ENCODE measurements at places on chromosomes 7 and 10. TPM values are rescaled to one million over a fixed set of nuclear protein-coding genes. Genes with fewer than 3 reads are reported as not detected.
A peak's percentile ranks its signal among the peaks of the same experiment; 100 is the strongest.

DNA sequence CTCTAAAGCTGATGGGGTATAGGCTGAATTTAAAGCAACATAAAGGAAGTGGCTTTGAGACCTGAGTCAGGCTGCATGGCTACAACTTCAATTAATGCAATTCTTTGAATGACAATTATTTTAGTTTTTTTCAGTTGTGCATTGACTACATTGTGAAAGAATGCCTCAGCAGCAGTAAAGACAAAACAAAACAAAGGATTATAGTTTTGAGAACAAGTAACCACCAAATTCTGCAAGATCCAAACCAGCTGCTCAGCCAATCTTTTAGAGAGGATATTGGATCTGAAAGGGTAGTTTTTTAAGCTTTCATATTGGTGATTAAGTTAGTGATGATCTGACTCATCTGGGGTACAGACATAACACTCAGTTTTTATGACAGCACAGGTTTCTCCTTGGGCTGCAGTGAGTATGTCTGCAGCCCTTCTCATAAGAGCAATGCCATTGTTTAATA lies 40.6 kb upstream of the ABCA13 start:
- no peak for DNase-seq

GRCh38 chr10:11178606-11179515 lies 161.2 kb downstream of the CELF2 start:
- DNase-seq: no peak

The TUBB8 gene
- total RNA-seq: 0.78 TPM

DNA sequence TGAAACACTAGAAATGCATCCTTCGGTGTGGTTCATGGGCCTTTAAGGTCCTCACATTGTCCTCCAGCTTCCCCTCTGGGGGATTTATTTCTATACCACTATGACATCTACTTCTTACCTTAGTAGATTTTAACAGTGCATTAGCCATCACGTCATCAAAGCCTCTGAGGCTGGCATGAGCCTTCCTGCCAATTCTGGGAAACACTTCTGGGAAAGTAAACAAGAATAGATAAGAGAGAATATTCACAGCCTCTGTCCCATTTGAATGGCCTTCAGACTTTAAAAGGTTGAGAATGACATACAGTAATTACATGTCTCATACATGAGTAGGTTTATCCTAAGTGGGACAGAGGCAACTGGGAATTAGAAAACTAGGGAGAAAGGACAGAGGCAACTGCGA lies 89.7 kb downstream of the AMPH start:
- DNase-seq: no peak

DNA sequence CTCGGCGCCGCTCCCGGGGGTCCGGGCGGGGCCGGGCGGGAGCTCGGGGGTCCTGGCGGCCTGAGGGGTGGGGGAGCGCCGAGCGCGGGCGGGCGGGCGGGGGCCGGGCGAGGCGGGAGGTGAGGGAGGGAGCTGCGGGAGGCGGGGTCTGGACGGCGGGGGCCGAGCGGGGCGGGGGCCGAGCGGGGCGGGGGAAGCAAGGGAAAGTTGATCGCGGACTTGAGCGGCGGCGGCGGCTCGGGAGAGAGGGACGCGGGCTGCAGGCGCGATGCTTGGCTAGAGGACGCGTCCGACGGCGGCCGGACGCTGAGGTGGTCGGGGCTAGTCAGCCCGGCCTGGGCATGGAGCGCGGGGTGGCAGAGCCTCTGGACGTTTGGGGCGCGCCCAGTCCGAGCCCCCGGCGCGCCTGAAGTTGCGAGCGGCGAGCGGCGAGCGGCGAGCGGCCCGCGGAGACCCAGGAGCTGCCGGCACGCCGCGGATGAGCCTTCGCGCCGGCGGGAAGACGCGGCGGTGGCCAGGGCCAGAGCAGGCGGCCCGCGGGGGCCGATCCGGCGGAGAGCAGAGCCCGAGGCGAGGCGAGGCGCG lies at the start of gene CDH23:
TSS of gene CDH23 (plus strand) at position 210 of the 585 bp plus-strand sequence. CDS start 42,912 bp downstream, outside the sequence.
- peak; percentile 61 for DNase-seq

The TBC1D12 gene
- total RNA-seq: 11.9 TPM

DNA sequence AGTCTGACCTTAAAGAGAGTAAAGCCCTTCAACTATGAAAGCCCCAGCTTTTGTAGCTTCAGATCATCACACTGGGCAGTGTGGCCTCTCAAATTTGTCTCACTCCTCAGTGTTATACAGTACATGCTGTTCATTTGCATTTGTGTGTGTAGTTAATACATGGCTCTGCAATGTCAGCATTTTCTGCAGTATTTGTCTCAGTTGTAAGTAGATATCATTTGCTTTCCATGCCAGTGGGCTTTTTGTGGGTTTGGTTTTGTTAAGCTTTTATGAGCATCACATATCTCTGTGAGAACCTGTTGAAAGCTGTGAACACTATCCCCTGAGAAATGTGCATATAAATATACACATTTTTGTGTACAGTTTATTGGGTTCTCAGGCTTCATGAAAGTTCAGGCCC lies 57.0 kb downstream of the ZNF277 start:
- no peak for DNase-seq

GRCh38 chr7:91569728-91570457 lies 305.7 kb downstream of the FZD1 start:
- DNase-seq: no peak

DNA sequence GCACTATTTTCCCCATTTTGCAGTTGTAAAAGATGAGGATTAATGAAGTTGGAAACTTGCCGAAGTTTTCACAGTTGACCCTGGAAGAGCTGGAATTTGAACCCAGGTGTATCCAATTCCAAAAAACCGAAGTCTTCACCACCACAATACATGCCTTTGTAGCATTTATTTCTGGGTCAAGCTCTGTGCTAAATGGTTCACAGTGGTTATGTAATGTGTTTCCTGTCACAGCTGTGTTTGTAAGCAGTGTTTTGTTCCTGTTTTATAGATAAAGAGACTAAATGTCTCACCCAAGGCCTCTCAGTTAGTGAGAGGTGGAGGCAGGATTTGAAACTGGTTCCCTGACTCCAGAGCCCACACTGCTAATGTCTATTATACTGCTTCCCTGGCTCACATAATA lies 17.6 kb downstream of the SFTPA2 start:
- no peak for DNase-seq

DNA sequence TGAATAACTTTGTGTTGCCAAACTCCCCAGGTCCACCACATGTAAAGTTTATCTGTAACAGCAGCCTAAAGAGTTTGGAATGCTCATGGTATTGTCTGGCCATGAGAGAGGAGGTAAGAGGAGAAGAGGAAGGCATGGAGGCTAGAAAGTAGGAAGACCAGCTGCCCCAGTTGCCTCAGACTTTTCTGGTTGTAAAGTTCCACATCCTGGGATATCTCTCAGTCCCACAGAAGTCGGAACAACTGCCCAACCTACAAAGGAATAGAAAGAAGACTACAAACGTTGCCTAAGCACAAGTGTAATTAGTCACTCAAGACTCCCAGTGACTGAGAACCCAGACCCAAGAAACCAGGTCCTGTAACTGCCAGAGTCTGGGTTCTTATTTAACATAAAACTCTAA lies 47.3 kb downstream of the CREB3L2 start:
- no peak for DNase-seq

The GPNMB gene
- 93.6 TPM for total RNA-seq

DNA sequence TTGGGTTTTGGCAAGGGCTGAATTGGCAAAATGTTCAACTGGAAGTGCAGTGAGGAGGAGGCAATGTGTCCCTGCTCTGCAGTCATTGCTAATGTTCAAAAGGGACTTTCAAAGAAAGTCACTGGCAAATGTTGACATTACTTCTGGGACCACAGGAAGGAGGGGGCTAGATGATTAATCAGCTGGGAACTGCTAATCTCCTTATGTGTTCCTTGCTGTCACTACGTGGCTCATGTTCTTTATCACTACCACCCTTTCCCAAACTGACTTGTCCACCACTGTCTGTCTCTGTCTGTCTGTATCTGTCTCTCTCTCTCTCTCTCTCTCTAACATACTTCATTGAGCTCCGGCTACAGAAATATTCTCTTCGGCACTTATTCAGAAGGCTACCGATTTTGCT lies 86.9 kb upstream of the MTPN start:
- no peak for DNase-seq

GRCh38 chr7:132609906-132610520 lies 33.7 kb upstream of the PLXNA4 start:
- DNase-seq: no peak

- DNase-seq: peak; percentile 83
Measured at GRCh38 chr10:80444646-80445319, 9.3 kb upstream of the TSPAN14 start.

DNA sequence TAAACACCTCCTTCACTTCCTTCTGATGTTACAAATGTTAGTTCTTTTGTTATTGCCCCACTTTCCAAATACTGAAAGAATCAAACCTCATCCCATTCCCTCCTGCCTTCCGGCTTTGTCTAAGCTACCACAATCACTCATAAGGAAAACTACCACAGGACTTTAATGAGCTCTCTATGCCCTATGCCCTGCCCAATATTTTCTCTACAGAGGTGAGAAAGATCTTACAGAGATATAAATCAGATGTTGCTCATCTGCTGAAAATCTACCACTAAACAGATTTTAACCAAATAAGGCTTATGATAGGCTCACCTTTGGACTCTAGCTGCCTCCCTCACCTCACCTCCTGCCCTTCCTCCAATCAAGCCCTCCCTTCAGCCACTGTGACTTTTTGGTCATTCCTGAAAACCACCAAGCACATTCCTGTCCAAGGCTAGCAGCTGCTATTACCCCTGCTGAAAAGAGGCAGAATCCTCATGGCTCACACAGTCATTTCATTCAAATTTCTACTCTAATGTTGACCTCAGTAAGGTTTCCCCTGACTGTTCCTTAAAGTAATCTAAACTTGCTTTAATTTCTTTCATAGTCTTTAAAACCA lies 7.7 kb downstream of the ZNF33B start:
- DNase-seq: no peak

DNA sequence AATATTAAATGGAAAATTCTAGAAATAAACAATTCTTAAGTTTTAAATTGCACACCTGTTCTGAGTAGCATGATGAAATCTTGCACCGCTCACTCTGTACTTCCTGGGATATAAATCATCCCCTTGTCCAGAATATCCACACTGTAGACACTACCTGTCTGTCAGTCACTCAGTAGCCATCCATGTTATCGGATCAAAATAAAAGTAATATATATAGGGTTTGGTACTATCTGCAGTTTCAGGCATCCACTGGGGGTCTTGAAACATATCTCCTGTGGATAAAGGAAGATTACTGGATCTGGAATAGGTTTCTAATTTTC lies 6.8 kb downstream of the TECTB start:
- DNase-seq: no peak

- DNase-seq: no peak
Measured at GRCh38 chr10:123408660-123409059, 254.5 kb downstream of the BUB3 start.

The TMEM229A gene
- total RNA-seq: 0.42 TPM

DNA sequence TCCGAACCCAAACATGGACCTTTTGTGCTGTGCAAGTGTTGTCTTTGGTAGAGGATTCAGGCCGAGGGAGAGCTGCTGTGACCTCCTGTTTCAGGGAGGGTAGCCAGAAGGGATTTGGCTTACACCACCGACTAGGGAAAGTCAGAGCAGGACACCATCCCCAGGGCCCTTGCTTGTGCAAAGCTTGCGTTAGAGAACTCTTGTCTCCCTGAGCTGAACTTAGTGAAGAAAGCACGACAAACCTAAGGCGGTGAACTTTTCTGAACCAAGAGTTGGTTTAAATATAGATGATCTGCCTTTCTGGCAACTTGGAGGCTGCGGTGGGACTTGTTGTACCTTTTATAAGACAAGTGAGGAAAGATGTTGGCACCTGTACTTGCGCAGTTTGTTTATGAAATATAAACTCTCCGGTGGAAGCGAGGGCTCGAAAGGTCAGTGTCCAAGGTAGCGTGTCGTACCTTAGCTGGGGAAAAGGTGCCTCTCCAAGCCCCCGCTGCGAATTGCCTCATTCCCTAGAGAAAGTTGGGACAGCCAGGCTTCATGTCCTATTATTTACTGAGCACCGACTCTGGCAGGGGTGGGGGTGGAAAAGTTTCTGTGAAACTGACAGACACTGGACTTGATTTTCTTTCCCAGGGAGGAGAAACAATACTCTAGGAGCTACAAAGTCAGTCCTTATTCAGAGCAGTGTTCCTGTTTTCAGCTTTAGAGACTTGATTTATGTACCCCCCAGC lies 31.6 kb downstream of the WBP1L start:
- peak; percentile 70 for DNase-seq

Measured in ureter (tissue), 1 donor.